ENCODE measurements at places on chromosomes 12 and 14.
A peak's percentile ranks its signal among the peaks of the same experiment; 100 is the strongest.

DNA sequence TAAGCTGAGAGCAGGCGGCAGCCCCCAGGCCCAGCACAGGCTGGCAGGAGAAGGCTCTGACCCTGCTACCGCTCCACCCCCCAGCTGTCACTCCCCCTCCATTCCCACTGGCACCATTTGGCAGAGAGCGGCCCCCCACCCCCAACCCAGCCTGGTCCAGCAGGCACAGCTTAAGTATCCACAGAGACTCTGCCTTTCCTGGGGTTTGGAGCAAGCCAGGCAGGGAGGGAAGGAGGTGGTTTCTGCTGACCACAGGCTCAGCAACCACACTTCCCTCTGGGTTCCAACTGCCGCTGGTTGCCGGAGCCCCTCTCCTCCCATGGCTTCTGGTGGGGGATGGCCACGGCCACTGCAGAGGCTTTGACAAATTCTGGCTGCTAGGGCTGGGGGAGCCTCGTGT is 30.5 kb upstream of the CCND2 start:
- DNase-seq: no peak

GRCh38 chr12:8696442-8697090 is 1.2 kb upstream of the RIMKLB start:
- no peak for DNase-seq

DNA sequence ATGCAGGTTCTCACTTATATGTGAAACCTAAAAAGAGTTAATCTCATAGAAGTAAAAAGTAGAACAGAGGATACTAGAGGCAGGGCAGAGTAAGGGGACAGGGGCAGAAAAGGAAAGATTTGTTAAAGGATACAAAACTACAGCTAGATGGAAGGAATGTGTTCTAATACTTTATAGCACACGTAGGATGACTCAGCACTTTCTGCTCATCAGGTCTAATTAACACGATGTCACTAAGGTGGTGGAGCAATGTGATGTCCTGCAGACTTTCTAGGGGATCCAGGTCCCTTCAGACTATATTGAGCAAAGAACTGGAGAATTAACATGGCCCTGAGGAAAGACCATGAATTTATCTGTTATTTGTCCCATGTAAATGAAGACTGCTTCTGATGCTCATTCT is 80.8 kb upstream of the CMKLR1 start:
- no peak for DNase-seq

- DNase-seq: no peak
These were observed 4.7 kb downstream of the GNB3 start for GRCh38 chr12:6845395-6845794.

GRCh38 chr12:113334786-113335539 is at the start of gene SLC8B1:
Gene SLC8B1, minus strand, starts transcription at chr12:113335109. Its CDS starts 2,231 bp downstream, at chr12:113332878.
- peak; percentile 97 for DNase-seq

DNA sequence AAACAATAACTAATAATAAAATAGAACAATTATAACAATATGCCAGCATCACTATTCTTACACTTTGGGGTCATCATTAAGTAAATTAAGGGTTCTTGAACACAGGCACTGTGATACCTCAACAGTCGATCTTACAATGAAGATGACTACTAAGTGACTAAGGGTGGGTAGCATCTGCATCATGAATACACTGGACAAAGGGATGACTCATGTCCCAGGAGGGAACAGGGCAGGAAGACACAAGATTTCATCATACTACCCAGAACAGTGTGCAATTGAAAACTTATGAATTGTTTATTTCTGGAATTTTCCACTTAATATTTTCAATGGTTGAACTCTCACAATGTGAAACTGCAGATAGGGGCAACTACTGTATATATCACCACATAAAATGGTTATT is 19.7 kb downstream of the TSPAN19 start:
- DNase-seq: no peak

DNA sequence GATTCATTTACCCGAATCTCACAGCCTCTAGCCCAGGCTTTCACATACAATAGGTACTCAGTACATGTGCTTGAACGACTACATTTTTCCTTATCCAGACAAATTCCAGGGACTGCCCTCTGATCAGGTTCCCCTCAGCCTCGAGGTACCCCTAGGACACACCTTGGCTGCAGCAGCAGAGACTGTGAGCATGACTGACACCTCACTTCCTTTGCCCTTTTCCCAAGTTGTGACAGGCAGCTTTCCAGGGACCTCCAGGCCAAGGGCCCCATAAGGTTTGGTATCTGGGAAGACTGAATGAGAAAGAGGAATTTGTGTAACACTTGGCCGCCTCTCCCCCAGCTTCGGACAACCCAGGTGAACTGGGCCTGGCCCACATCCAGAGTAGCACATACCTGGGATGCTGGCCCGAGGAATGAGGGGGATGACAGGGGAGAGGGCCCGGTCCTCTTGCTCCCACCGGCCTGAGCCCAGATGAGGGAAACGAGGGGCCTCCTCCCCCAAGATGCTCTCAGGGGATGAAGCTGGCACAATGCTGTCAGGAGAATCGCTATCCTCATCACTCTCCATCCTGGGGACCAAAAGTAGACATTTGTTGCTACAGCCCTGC is 10.2 kb upstream of the PRKAG1 start:
- no peak for DNase-seq

- no peak for DNase-seq
These were observed 231.9 kb downstream of the C12orf75 start for GRCh38 chr12:105562199-105562971.

DNA sequence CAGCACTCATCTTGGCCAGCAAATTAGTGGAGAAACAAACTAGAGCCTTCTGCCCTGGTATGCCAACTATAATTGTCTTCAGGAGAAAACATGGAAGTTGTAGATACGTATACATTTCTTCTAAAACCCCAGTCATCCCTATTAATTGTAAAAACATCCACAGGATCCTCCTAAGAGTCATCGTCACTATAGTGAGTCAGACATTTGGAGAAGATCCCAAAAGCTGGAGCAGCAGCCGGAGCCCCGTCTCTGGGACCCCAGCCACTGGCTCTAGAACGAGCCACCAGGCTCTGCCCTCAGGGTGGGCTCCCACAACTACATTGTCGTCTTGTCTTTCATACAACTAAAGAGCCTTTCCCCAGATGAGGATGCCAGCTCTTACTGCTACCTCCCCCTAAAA is 15.5 kb downstream of the PRKAB1 start:
- no peak for DNase-seq

DNA sequence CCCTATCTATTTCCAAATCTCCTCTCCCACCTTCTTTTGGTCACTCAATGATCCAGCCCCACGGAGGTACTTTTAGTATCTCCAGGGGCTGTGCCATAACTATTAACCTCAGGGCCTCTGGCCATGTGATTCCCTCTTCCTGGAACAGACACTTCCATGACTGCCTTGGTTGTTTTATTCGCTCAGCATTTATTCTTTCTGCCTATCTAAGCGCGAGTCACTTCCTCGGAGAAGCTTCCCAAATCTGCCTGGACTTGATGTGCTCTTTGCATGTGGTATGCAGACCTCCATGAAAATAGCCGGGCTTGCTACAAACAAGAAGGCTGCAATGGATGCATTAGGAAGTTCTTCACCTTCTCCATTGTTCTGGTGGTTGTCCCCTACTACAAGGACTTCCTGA is 939.0 kb upstream of the TMEM132C start:
- DNase-seq: no peak

DNA sequence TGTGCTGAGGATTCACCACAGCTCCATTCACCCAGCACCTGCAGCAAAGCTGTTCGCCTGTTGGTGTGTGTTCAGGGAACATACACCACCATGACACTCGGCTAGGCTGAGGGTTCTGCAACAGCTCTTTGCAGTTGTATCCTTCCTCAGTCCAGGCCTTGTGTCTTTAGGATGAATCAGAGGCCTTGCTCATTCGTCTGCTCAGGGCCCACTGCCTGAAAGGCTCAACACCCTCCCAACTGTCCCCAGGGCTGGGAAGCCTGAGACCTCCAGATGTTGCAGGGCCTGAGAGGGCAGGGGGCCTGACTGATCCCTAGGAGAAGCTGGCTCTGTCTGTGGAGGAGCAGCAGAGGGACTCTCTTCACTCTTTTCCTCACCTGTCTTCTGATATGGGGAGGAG is 11.2 kb downstream of the ZDHHC22 start:
- no peak for DNase-seq

DNA sequence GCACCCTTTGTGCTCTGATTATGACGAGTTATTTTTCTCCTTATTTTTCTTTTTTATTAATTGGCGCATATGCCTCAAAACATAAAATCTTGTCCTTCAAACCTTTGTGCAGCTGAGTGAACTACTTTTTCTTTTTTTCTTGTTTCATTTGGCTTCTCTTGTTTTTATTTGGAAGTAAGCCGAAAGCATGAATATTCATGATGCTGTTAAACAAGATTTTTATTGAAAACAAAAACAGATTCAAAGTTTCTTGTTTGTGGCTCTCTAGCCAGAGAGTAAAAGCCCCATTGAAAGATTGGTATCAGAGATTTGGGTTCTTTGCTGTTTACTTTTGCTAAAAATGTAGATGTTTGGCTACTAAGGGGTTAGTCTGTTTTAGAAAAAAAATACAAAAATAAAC is 183.8 kb downstream of the TMEM132C start:
- no peak for DNase-seq

- no peak for DNase-seq
These were observed 199.9 kb upstream of the KRR1 start for GRCh38 chr12:75711271-75711670.

- DNase-seq: no peak
These were observed 5.6 kb downstream of the COQ6 start for GRCh38 chr14:73955674-73956073.

- DNase-seq: no peak
These were observed 447.2 kb downstream of the SNAPC1 start for GRCh38 chr14:62209287-62209899.

- no peak for DNase-seq
These were observed at the start of gene PAX9 for GRCh38 chr14:36661506-36662257. Gene PAX9, plus strand, starts transcription at chr14:36661860. Its CDS starts 230 bp downstream, at chr14:36662090.

DNA sequence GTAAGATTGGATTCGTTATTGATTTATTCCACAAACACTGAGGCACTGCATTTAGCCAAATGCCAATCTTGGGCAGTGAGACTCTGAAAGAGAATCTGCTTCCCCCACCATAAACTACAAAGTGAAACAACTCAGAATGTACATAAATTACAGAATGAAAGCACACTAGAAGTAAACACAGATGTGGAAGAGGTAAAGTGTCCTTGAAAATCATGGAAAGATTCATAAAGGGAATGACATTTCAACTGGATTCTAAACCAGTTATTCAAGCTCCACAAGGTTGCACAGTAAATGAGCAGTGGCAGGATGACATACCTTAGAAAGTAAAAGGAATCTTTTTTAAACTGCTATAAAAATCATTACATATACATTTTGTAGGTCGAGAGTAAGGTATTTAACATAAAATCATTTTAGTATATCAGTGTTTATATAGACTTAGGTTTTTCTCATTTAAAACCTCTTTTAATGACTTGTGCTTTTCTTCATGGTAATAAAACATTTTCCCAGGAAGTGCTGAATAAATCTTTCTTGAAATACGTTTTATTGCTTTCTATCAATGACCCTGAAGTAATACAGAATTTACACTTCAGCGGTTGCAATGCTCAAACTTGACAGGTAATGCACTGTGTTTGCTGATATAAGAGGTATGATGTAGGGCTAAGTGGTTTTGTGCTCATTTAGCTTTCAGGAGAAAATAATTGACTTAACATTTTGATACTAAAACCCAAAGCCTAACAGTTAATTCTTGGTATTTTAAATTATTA is 270.6 kb downstream of the NAV3 start:
- DNase-seq: no peak

GRCh38 chr12:52427083-52427482 is 7.1 kb downstream of the KRT75 start:
- DNase-seq: no peak

- no peak for DNase-seq
These were observed 7.0 kb downstream of the AMN start for GRCh38 chr14:102929241-102930137.

DNA sequence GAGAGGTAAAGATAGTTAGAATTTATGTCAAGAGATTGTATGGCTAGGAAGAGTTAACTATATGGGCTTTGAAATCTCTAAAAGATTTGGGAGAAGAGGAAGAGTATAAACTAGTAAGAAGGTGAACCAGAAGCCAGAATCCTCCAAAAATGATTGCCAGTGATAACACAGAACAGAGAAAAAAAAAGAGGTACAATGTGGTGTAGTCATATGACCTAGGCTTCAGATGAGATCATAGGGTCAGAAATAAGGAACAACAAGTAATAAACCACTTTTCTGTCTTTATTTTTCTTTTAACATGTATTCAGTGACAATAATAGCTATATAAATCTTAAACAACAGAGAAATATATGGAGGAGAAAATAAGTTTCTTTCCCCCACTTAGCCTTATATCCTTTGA is 2.0 kb upstream of the NECAP1 start:
- DNase-seq: no peak

GRCh38 chr12:91058786-91059185 is 962 bp upstream of the KERA start:
- no peak for DNase-seq

DNA sequence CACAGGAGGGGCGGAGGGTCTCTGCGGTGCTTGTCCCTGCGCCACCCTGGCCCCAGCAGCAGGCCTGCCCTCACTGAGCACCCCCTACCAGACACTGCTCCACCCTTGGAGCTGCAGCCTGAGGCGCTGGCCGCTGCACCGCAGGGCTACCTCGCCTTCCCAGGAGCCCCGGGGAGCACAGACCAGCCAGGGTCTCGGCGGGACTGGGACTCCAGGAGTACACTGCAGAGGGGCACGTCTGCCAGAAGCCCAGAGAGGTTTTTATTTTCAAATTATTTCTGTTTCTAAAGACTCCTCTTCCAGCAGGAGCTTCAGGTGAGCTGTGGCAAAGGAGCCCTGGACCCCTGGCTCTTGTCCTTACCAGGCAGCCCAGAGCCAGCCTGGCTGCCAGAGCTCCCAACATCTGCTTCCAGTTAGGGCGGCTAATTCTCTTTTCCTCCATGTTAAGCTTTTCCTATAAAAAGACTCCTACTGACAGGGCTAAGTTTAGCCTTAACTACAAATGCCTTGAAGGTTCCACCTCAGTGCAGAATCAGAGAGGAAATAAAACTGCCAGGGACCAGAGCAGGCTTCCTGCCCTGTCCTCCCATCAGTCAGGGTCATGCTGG is 26.4 kb downstream of the DEGS2 start:
- no peak for DNase-seq

DNA sequence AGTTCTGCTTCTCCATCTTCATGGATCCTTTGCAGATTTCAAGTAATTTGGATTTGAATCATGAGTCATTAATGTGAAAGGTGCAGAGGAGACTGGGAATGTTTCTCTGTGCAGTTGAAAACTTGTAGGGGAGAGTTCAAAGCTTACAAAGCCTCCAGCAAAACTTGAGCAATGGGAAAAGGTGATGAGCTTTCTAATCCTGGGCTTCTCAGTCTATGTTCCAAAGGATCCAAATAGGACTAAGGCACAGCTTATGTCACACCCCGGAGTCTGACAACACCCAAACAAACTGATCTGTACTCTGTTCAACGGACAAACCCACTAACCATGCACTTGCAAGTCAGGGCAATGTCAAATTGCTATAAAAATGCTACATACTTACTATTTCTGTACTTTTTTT is 134.8 kb downstream of the DUSP6 start:
- no peak for DNase-seq

GRCh38 chr12:132946246-132946820 is 9.8 kb downstream of the ZNF605 start:
- no peak for DNase-seq

GRCh38 chr14:54881235-54881760 is 21.3 kb downstream of the GCH1 start:
- no peak for DNase-seq

All from stimulated activated CD4-positive, alpha-beta T cell treated with anti-CD3 and anti-CD28 coated beads, Interleukin-12 subunit alpha, Interleukin-12 subunit beta, amount 100 ng/mL, for 48 hours (primary cell).